CD4-positive, CD25-positive, alpha-beta regulatory T cell (primary cell): ENCODE measurements at places on chromosomes 7 and 10.
A peak's percentile ranks its signal among the peaks of the same experiment; 100 is the strongest.

GRCh38 chr10:96814264-96814663, 17.8 kb upstream of the LCOR start:
- DNase-seq = no peak

- DNase-seq = peak; percentile 26
These were observed 11.6 kb downstream of the HBP1 start for GRCh38 chr7:107180378-107180777.

DNA sequence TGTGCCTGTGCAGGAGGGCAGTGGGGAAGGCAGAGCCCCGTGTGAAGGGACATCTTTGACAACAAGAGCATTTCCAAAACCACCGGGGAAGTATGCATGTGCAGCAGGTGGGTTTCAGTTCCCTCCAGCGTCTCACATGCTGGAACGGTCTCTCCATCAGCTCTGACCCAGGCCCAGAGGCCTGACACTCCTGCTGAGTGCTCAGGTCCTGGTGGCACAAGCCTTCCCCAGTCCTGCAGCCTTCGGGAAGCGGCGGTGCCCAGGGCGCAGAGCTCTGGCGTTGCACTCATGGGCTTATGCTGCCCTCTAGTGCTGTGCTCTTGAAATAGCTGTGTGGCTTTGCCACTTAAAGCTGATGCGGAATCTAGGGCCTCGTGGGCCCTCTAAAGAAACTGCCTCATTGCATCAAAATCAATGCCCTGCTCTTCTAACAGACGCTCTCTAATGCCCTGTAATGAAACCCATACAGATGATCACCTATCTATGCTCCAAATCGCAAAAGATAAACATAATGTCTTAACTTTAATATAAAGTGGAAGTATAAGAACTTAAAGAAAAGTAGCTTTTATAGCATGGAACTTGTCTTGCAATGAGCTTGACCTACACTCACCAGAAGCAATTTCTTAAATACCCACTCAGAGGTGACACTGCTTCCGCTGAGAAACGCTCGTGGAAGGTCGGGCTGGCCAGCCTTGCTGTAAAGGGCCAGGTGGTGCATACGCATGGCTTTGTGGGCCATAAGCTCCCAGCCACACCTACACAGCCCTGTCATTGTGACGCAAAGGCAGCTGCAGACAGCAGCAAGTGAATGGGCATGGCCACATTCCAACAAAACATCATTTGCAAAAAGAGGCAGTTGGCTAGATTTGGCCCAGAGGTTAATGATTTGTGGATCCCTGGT, 38.6 kb downstream of the CLRN3 start:
- peak; percentile 13 for DNase-seq

- no peak for DNase-seq
These were observed 77.0 kb downstream of the PFKFB3 start for GRCh38 chr10:6279540-6280267.

DNA sequence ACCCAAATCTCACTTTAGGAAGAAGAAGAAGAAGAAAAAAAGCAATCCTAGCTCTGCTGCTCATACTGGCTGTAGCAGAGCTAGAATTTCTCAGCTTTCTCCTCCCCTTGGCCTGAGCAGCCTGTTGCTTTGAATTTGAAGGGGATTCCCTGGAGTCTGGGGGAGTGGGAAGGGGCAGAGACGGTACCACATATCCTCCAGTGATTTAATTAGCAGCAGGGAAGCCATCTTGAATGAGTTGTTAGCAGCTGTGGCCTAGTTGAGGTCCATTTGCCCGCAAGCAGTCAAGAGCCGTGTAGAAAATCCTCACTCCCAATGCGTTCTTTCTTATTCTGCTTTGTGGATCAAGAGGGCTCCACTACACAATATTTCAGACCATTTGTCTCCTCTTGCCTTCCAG, 16.5 kb downstream of the PDE6C start:
- DNase-seq = no peak

- DNase-seq = no peak
These were observed 4.0 kb downstream of the SCD start for GRCh38 chr10:100350914-100351485.

- no peak for DNase-seq
These were observed 226.5 kb upstream of the HPS1 start for GRCh38 chr10:98673171-98673782.

DNA sequence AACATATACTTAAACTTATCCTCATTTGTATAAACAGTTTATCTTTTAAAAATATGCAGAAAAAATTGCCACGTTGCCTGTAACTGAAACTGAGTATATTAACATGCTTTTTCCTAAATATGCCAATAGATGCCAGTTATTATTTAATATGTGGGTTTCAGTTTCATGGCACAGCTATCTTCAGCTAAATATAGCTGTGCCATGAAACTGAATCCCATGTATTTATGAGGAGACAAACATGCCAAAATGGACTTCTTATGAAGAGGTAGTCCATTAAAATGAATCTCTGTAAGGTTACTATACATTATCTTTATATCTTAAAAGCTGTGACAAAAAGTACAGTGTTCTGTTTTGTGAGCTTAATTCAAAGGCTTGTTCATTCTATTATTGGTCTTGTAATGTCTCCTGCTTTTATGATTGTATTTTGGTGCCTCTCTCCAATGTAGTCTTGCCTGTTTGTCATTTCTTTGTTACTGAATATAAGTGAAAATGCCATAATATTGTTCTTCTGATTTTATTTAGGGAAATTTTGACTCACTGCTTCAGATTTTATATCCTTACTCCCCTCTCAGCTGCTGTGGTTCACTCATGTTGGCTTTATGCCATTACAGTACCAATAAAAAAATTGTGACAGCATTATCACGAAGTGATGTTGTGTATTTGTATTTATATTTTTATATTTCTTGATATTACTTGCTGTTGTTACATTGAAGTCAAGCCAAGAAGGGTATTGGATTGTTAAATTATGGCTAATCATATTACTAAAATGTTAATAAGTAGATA, 34.3 kb upstream of the CACNA2D1 start:
- no peak for DNase-seq

- no peak for DNase-seq
These were observed 38.4 kb downstream of the ANK3 start for GRCh38 chr10:60351191-60351853.
